ENCODE measurements at places on chromosomes 6 and 20.

DNA sequence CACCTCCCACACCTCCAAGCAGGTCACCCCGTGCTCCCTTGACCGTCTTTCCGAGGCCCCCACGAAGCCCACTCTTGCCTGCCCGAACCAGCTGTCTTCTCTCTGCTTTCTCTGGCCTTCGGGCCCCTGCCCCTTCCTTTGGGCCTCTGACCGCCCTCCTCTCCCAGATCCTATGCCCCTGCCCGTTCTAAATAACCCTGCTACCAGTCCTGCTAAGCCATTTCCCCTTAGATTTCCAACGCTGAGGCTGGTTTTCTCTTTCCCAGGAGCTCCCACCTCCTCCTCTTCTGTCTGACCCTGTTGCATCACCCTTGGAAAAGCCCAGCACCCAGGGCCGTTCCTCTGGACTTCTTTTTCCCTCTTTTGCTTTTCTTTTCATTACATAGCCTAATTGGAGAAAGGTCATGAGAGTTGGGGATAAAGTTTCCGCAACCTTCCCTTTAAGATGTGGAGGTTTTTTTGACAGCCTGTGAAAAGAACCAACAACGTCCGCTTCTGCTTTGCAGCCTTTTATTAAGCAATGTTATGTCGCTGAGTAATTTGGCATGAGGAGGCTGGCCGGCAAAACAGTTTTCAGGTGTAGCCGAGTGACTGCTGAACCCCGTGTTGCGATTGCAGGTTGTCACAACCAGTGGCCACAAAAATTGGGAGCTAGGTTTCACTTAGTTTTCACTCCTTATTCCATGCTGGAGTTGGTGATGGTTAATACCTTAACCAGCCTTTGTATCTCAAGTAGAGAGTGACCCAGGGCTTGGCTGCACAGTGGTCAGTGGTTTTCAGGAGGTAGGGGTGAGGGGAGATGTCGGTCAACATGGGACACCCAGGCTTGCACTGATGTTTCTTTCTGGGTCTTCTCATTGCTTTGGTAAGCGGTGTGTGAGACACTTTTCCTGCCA, 970 bp downstream of the BLTP3A start:
- DNase-seq = no peak

DNA sequence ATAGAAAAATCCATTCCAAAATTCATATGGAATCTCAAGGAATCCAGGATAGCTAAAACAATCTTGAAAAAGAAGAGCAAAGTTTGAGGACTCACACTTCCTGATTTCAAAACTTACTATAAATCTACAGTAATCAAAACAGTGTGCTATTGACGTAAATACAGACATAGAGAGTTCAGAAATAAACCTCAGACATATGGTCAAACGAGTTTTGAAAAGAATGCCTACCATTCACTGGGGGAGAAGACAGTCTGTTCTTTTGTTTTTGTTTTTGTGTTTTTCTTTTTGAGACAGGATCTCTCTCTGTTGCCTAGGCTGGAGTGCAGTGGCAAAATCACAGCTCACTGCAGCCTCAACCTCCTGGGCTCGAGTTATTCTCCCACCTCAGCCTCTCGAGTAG, 25.3 kb upstream of the PROKR2 start:
- no peak for DNase-seq

DNA sequence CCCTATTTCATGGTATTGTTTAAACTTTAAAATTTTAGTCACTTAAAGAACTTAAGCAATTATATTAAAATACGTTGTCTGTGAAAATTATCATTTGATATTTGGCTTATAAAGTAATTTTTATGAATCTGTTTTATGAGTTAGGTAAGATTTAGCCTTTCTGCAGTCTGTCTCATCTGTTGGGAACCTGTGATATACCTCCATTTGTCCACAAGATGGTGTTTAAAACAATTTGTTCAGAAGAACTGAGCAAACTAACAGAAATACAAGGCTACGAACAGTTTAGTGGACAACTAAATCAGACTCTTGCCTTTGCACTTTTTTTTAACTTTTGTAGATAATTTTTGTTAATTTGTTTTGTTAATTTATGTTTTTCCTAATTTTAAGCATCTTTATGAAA, 92.4 kb downstream of the COL9A1 start:
- DNase-seq = no peak

DNA sequence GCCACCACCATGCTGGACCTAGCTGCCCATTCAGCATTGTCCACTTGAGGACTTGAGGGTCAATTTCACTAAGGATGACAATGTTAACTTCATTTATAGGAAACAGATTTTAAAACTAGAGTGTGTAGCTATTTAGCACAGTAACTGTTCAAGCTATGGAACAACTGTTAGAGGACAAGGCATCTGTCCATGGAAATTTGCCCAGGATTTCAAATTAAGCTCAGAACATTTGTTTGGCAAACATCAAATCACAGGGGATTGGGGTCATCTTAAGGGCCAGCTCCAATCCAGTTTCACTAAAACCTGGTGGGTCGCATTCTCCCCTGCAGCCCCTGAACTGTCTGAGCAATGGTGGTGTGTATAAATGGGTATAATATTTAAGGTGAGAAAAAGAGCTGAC, 35.1 kb downstream of the PM20D2 start:
- DNase-seq = no peak

- no peak for DNase-seq
Observed at GRCh38 chr6:98944598-98945081, 3.1 kb downstream of the FBXL4 start.

DNA sequence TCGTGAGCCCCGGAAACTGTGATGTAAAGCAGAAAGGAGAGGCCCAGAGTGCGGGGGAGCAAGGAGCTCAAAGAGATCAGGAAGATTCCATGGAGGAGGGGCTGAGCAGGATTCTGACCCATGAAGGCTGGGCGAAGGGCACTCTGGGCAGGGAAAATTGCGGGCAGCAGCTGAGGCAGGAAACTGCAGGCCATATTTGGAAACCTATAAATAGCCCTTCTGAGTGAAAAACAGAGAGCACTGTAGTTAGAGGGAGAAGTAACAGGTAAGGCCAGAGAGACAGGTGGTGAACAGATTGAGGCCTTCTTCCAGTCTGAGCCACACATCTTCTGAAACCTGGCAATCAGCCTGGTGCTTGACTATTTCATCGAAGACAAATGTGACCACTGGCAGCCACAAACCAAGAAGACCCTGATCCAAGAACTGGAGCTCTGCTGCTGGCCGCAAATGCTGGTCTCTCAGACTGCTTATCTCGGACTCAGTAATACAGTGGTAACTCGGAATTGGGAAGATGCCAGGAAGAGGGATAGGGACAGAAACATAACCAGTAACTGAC, 14.1 kb upstream of the BEND3 start:
- no peak for DNase-seq

DNA sequence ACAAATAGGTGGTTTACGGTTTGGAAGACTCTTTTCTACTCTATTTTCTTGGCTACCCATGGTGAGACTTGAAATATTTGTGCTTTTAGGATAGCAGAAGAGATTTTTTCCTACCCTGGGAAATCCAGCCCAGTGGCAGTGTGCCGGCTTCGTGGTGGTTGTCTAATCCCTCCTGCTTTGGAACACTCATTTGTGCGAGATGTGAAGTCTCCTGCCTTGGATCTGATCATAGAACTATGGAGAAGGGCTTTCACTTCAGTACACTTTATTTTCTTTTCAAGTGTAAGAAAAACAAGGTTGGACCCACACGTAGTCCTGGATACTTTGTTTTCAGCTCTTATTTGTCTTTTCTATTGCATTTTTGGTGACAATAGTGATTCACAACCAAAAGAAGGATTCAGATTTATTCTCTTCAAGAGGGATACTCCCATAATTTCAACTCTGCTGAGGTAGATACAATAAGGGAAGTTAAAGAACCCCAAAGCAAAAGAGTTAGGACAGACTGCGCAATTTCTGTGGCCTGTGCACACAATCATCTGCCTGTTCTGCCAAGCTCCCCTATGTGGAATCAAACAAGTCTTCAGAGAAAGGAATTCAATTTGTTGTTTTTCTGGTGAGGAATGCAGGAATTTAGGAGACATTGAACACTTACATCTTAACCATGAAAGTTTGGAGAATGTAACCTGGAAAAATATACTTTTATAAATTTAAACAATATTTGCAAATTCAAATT, 413.2 kb downstream of the GJA1 start:
- no peak for DNase-seq

- no peak for DNase-seq
Observed at GRCh38 chr6:13453771-13454251, 33.6 kb downstream of the GFOD1 start.

- no peak for DNase-seq
Observed at GRCh38 chr6:39884696-39885095, 49.6 kb downstream of the MOCS1 start.

- DNase-seq = no peak
Observed at GRCh38 chr20:41225091-41225490, 87.7 kb downstream of the PLCG1 start.

DNA sequence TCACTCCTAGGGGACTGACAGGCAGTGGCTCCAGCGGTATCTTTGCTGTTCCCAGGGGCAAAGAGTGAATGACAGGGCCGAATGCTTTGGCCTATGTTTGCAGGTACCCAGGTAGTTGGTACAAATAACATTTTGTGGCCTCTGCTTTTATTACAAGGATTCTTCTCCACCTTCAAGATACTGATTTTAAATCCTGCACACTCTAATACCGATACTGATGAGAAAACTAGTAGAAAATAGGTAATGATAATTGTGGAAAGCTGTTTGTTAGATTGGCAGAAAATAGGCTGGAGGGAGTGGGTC, 772 bp downstream of the HINT3 start:
- no peak for DNase-seq

GRCh38 chr6:142246960-142247359, 54.8 kb upstream of the ADGRG6 start:
- no peak for DNase-seq

DNA sequence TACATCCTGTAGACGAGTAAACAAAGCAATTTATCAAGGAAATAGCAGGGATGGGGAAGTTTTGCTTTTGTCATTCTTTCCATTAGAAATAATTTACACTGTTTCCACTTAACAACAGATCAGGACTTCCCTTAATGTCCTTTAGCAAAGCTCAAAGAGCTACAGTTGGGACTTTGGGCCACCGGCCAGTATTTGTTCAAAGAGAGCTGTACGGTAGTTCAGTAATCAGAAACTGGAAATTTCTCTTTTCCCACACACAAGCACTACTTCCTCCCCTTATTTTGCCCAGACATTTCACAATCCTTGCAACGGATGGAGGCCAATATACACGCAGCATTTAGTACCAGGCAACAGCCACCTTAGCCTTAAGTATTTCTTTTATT, 12.1 kb upstream of the HINT3 start:
- no peak for DNase-seq

DNA sequence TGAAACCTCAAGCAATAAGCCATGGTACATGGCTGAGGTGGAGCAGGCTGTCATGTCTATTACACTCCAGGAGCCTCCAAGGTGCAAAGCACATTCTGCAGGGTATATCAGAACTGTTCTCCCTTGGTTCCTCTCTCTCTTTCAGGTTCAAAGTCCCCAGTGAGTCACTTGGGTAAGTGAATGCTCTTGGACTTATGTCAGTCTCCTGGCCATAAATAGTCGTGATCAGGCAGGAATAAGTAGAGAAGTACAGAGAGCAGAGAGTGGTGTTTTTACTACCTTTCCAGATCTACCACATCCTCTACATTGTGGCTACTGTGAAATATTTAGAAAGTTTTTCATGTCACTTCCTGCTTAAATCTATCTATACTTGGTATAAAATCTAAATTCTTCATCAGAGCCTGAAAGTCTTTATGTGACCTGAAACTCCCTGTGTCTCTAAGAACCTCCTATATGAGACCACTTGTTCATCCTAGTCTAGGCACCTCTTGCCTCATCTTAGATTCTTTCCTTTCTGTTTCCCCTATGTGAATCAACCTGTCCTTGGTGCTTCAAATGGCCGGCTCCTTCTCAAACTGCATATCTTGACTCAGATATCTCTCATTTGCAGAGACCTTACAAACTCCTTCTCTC, 1077.6 kb upstream of the MAP3K7 start:
- no peak for DNase-seq

DNA sequence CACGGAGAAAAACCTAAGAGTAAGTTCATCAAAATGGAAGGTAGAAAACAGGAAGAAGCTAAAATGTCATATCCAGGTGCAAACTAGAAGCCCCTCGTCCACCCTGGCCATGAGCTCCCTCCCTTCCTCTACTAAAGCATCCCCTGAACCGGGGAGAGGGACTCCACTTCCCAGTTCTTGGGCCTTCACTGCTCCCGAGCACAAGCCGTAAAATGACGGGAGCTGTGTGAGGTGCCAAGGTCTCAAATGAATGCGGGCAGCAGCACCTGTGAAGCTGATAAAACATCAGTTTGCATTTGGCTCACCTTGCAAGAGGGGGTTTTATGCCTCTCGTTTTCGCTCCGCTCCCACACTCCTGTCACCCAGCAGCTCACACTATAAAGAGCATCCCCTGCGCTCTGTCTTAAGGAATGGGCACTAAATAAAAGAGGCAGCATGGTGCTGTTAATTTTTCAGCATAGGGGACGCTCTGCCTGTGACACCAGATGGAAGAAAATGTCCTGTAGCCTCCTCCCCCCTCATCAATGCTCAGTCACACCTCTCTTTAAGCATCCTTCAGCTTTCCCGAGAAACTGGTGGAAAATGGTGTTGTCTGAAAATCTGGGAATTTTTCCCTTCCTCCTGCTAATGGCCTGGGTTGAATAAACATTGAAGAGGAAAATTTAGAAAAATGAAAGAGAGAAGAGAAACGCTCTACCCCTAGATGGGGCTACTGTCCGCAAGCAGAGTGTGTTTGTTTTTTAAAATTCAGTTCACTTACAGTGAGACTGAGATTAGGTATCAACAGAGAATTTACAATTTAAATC, 563.0 kb upstream of the AGPAT4 start:
- DNase-seq = no peak

DNA sequence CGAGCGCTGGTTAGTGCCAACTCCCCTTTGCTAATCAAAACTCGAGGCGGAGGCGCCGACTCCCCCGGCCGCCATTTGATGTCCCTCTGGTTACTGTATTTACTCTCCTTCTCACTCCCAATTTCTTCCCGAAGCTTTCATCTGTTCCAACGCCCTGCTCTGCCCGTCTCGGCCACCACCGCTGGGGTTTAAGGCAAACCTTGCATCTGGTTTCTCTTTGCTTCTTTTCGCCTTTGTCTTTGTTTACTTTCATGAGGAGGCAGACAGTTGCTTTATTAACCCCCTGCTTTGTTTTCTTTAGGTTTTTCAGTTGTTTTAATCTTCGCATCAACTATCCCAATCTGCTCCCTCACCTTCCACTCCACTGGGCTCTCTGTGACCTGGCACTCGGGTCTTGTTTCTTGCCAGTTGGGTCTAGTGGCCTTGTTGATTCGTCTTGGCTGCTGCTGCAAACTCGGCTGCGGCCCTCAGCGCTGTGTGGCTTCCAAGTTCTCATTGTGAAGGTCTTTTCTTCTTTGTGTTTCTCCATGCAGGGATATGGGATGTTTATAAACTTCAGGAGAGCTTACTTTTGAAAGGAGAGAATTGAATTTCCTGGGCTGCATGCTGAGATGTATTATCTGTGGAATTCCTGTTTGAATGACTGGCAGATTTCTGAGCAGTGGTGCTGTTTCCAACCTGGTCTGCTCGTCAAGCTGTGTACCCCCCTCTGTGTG, 155.1 kb downstream of the CDC5L start:
- no peak for DNase-seq

- no peak for DNase-seq
Observed at GRCh38 chr20:49508435-49509199, 26.1 kb upstream of the KCNB1 start.
